ENCODE measurements at places on chromosomes 1 and 21.

DNA sequence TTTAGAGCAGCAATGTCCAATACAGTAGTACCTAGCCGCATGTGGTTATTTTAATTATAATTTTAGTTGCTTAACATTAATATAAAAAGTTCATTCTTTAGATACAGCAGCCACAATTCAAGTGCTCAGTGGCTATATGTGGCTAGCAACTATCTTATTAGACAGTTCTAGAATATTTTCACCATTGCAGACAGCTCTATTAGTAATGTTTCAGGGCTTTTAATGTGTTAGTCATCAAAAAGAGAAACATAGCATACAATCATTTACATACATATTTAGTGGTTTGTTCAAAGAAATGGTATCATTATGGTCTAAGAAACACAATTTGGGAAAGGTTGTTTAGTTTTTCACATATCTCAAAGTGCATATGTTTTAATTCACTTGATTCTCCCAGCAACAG lies 66.6 kb upstream of the DYNLT5 start:
- DNase-seq: no peak

DNA sequence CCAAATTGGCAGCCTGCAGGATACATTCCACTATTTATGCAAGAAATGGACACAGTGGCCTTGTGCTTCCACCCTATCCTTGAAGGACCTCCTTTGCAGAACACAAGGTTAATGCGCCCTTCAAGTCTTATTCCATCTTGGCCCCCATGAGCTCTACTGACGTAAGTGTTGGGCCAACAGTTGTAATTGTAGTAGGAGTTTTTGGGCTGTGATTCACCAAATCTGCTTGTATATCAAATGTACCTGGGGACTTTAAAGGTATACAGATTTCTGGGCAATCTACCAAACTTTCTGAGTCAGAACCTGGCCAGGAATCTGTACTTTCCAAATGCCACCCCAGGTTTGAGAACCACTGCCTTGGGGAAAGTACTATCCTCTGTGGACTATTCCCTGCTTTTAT lies 100.9 kb upstream of the MARK1 start:
- no peak for DNase-seq

- no peak for DNase-seq
These were observed 7.5 kb upstream of the FOXO6 start for GRCh38 chr1:41353744-41354143.

DNA sequence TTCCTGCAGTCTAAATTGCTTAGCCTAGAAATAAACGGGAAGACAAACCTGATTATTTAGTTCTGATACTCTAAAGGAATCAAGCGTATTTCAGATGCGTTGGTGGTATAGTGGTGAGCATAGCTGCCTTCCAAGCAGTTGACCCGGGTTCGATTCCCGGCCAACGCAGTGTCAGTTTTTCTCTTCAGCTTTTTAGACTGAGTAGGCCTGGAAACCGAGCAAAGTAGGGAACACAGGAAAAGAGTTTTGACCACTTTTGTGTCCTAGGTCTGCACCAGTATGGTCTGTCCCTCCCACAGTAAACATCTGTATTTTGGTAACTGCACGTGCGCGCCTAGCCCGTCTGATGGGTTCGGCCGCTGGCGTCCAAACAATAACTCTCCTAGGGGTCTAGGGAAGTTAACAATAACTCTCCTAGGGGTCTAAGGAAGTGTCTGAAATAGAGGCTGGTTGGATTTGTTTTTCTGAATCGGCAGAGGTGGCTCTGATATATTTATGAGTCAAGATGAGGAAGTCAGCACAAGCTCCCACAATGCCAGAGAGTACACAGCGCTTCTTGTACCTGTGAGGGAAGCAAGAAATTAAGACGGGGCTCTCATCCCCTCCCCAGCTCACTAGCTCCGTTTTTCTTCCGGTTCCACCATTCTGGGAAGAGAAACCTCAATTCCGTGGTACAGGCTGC lies 15.6 kb upstream of the HJV start:
- peak; percentile 54 for DNase-seq

- no peak for DNase-seq
These were observed 64.1 kb downstream of the USP24 start for GRCh38 chr1:55150880-55151588.

DNA sequence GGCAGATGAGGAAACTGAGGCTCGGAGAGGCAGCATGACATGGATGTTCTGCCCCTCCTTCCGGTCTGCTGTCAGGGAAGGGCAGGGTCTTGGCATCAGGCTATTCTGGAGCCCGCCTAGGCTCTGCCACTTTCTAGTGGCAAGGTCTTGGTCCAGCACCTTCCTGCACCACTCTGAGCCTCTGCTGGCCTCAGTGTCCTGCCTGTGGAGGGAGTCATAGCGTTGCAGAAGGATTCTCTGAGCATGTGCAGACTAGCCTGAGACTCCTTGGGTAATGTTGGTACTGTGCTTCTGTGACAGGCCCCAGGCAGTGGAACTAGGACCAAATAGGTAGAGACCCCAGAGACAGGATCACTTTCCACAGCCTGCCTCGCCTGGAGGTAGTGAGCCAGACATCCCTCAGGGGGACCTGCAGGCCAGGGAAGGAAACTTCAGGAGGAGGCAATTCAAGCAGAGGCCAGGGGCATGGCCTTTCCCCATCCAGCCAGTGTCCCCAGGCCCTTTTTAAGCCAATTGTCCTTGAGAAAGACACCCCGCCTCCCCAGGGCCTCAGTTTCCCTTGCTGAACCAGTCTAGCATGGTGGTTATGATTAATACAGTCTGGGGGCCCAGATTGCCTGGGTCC lies 10.6 kb downstream of the EDN2 start:
- no peak for DNase-seq

DNA sequence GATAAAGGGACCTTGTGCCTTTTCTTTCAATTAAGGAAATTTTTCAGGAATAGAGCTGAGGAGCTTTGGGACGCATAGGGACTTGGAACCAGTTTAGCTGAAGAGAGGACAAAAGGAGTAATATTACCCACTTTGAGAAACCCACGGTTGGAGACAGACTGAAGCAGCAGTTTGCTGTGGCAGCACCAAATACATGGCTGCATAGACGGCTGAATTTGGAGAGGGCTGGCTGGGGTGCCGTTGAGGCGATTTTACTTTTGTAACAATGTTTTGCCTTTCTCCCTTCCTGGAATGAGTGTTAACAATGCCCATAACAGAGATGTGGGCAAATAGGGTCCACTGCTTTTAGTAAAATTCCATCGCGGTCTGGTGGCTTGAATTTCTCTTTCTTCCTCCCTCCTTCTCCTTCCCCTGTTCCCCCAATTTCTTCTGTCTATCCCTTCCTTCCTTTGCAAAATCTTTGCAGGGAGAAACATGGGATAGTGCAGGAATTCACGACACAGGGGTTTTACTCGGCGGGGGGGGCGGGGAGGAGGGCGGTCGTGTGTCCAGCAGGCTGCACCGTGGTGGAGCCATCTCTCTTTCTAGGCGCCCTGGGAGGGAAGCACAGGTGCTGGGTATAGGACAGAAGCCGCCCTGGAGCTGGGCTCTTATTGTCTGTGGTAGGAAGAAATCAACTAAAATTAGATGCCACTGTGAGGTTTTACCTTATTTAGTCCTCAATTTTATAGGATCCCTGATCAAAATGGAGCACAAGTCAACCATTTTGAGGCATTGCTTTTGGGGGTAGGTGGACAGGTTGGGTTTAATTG lies 6.8 kb downstream of the LHX4 start:
- no peak for DNase-seq

DNA sequence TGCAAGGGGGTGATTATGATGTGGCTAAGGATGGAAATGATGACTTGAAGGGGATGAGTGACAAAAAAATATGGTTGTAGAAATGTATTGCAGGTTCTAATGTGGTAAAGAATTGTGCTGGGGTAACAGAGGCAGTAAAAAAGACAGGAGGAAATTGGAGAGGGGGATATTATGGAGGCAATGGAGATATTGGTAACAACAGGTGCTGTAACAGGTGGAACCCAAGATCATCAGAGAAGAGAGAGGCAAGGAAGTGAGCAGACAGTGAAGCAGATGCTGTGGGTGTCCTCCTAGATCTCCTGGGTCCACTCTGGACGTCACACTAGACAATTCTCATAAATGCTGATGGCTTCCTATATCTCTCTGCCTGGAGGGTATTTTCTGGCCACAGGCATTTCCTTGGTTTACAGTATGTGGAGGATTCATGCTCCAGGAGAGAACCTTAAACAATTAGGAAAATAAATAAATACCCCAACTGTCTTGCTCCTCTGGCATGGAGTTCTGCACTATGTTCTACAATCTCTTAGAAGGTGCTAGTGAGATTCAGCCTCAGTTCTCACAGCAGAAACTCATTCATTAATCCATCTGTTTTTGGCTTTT lies 620.3 kb upstream of the PLXNA2 start:
- no peak for DNase-seq

- no peak for DNase-seq
These were observed 871 bp downstream of the TUFT1 start for GRCh38 chr1:151540982-151541377.

- DNase-seq: no peak
These were observed 30.9 kb upstream of the FCRL4 start for GRCh38 chr1:157628773-157629172.

DNA sequence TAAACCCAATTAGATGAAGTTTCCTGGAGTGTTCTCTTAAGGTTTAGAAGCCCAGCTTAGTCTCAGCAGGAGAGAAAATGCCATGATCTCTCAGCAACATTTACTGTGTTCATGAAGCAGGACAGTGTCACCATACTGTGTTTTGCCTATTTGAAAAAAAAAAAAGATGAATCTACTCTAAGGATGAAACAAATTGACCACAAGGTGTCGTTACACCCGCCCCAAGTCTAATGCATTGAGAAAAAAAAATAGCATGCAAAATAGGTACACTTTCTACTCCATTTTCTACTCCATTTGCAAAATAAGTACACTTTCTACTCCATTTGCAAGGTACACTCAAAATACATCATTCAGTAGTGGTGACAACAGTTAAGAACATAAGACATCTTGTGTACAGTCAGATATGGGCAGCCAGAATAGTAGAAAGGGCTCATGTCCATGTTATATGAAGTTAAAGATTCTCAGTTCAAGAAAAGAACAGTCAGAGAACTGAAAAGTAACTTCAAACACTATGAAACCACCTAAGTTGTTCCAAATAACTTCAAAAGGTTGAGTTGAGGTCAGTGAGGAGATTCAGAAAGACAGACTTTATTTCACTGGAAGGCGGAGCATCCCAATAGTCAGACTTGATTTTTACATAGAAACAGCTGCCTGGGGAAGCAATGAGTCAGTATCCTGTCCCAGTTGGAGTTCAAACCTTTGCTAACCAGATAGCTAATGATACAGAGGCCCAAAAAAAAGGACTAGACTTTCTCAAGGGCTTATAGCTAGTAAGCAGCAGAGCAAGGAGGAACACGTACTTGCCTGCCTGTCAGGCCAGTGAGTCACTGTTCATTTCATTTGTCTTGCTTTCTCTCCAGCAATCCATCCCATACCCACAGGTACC lies 13.3 kb downstream of the PLPPR5 start:
- no peak for DNase-seq

- no peak for DNase-seq
These were observed 2.5 kb downstream of the ERVH48-1 start for GRCh38 chr21:42922918-42923317.

- no peak for DNase-seq
These were observed 24.7 kb upstream of the PEF1 start for GRCh38 chr1:31669433-31669785.

GRCh38 chr1:159187647-159188374 lies 16.4 kb downstream of the CADM3 start:
- DNase-seq: no peak

DNA sequence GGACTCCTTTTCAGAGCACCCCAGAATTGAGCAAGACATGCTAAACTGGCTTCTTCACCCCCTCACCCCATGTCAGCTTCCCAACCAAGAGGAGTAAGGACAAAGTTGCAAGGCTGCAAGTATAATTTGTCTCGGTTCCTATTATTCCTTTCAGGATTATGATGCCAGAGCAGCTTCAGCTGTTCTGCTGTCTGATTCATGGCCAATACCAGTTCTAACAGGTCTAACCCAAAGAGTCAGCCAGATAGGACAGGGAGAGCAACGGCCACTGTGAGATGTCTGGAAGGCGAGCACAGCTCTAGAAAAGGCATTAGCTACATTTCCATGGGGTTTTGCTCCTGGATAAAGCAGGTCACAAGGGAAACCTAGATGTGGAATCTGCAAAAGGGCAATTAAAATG lies 53.3 kb upstream of the HOOK1 start:
- no peak for DNase-seq

DNA sequence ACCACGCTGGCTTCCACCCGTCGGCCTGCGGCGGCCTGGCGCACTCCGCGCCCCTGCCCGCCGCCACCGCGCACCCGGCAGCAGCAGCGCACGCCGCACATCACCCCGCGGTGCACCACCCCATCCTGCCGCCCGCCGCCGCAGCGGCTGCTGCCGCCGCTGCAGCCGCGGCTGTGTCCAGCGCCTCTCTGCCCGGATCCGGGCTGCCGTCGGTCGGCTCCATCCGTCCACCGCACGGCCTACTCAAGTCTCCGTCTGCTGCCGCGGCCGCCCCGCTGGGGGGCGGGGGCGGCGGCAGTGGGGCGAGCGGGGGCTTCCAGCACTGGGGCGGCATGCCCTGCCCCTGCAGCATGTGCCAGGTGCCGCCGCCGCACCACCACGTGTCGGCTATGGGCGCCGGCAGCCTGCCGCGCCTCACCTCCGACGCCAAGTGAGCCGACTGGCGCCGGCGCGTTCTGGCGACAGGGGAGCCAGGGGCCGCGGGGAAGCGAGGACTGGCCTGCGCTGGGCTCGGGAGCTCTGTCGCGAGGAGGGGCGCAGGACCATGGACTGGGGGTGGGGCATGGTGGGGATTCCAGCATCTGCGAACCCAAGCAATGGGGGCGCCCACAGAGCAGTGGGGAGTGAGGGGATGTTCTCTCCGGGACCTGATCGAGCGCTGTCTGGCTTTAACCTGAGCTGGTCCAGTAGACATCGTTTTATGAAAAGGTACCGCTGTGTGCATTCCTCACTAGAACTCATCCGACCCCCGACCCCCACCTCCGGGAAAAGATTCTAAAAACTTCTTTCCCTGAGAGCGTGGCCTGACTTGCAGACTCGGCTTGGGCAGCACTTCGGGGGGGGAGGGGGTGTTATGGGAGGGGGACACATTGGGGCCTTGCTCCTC lies 1.9 kb downstream of the OLIG2 start:
- no peak for DNase-seq

GRCh38 chr1:10236405-10237156 lies 26.2 kb downstream of the KIF1B start:
- no peak for DNase-seq

DNA sequence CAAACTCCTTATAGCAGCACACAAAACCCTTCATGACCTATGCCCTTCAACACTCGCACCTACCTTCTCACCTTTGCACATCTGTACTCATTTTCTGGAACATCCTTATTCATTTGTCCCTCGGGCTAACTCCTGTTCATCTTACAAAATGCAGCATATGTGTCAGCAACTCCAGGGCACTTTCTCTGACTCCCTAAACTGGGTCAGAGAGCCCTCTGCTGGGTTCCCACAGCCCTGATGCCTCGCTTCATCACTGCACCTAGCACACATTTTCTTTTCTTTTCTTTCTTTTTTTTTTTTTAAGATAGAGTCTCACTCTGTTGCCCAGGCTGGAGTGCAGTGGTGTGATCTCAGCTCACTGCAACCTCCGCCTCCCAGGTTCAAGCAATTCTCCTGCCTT lies 54.0 kb downstream of the RAB3B start:
- no peak for DNase-seq

- no peak for DNase-seq
These were observed 8.7 kb downstream of the PLA2G2D start for GRCh38 chr1:20110679-20111078.
